ENCODE measurements at places on chromosomes 6 and 20.

DNA sequence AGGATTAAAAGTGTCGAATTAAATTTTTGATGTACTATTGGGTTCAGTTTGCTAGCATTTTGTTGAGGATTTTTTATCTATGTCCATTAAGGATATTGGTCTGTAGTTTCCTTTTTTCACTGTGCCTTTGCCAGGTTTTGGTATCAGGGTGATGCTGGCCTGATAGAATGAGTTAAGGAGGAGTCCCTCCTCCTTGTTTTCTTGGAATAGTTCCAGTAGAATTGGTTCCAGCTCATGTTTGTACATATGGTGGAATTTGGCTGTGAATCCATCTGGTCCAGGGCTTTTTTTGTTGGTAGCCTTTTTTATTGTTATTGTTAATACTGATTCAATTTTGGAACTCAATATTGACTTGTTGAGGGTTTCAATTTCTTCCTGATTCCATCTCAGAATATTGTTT lies 141.8 kb downstream of the SIM1 start:
- DNase-seq, result no peak

GRCh38 chr20:37443596-37443995 lies 77.5 kb upstream of the NNAT start:
- DNase-seq, result no peak

DNA sequence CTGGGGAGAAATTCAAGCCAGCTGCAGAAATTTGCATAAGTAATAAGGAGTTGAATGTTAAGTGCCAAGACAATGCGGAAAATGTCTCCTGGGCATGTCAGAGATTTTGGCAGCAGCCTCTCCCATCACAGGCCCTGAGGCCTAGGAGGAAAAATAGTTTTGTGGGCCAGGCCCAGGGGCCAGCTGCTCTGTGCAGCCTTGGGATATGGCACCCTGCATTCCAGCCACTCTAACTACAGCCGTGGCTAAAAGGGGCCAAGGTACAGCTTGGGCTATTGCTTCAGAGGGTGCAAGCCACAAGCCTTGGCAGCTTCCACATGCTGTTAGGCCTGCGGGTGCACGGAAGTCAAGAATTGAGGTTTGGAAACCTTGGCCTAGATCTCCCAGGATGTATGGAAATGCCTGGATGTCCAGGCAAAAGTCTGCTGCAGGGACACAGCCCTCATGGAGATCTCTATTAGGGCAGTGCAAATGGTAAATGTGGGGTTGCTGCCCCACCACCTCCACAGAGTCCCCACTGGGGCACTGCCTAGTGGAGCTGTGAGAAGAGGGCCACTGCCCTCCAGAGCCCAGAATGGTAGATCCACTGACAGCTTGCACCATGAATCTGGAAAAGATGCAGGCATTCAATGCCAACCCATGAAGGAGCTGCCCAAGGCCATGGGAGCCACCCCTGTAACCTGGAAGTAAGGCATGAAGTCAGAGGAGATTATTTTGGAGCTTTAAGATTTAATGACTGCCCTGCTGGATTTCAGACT lies 126.5 kb downstream of the DTNBP1 start:
- DNase-seq, result no peak

GRCh38 chr6:106518748-106519147 lies 110.5 kb downstream of the RTN4IP1 start:
- DNase-seq, result no peak

DNA sequence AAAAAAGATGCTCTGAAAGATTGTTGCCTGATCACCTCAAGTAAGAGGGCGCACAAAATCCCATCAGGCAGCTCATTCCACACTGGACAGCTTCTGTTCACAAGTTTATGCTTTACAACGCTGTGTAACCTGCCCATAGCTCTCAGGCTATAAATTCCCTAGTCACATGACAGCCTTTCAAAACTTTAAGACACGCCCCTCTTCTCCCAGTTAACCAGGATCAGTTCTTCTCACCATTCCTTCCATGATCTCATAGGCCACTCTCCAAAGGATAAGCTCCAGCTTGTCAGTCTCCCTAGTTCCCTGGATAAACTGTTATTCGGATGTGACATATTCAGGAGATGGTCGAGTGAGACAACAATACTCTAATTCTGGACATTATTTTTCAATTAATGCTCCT lies 15.0 kb downstream of the ADNP start:
- no peak for DNase-seq

DNA sequence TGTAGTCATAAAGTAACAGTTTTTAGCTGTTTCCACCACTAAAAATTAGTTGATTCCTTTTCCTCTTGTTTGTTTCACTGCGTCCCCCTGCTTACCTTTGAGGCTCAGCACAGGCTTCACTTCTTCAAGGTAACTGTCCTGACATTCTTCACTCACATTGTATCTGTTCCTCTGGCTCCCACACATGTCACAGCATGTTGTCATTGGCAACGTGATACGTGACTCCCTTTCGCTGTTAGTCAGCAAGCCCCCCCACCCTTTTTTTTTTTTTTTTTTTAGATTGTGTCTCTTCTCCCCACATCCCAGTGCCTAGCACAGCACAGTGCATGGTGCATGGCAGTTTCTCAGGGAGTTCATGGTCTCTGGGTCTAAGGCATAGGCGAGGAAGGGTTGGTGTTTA lies 13.3 kb downstream of the VAPB start:
- DNase-seq, result no peak

- no peak for DNase-seq
These were observed 16.9 kb downstream of the KCNK15 start for GRCh38 chr20:44762466-44763140.

- DNase-seq, result no peak
These were observed 62.1 kb downstream of the BMP2 start for GRCh38 chr20:6829510-6830116.
